ENCODE measurements at places on chromosomes 12 and 14. TPM values are rescaled to one million over a fixed set of nuclear protein-coding genes. Genes with fewer than 3 reads are reported as not detected.
A peak's percentile ranks its signal among the peaks of the same experiment; 100 is the strongest.

Gene BCL11B
- total RNA-seq = not detected

- H3K36me3 ChIP-seq = no peaks in the 10 kb centered on the region
- H3K4me1 ChIP-seq = no peaks in the 10 kb centered on the region
- H3K27me3 ChIP-seq = no peaks in the 10 kb centered on the region
- H3K27ac ChIP-seq = no peak overlapping the region
- no peak for DNase-seq
- H3K4me3 ChIP-seq = no peak overlapping the region
Observed at GRCh38 chr14:61444215-61444768, 122.9 kb downstream of the PRKCH start.

DNA sequence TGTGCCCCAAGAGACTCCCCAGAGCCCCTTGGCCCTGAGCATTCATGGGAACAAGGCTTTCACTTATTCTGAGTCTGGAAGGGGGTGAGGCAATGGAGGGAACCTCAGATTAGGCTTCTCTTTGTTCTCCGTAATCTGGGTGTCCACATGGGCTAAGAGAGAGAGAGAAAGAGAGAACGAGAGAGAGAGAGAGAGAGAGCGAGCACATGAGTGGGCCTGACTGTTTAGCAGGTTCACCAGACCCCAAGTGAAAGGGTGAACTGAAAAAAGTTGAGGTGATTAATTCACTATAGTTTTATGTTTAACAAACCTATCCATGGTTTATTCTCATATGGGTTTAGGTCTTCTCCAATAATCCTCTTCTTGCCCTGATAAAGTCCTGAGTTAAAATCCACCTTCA lies 183.4 kb upstream of the VASH1 start:
- H3K27me3 ChIP-seq = no peaks in the 10 kb centered on the region
- H3K4me3 ChIP-seq = no peak overlapping the region
- H3K4me1 ChIP-seq = no peaks in the 10 kb centered on the region
- no peak for DNase-seq
- H3K27ac ChIP-seq = no peak overlapping the region
- no peaks in the 10 kb centered on the region for H3K36me3 ChIP-seq

Gene DHRS2
- total RNA-seq = not detected

GRCh38 chr12:8734873-8735381 lies 37.1 kb downstream of the RIMKLB start:
- no peaks in the 10 kb centered on the region for H3K4me1 ChIP-seq
- H3K27me3 ChIP-seq = no peaks in the 10 kb centered on the region
- DNase-seq = no peak

DNA sequence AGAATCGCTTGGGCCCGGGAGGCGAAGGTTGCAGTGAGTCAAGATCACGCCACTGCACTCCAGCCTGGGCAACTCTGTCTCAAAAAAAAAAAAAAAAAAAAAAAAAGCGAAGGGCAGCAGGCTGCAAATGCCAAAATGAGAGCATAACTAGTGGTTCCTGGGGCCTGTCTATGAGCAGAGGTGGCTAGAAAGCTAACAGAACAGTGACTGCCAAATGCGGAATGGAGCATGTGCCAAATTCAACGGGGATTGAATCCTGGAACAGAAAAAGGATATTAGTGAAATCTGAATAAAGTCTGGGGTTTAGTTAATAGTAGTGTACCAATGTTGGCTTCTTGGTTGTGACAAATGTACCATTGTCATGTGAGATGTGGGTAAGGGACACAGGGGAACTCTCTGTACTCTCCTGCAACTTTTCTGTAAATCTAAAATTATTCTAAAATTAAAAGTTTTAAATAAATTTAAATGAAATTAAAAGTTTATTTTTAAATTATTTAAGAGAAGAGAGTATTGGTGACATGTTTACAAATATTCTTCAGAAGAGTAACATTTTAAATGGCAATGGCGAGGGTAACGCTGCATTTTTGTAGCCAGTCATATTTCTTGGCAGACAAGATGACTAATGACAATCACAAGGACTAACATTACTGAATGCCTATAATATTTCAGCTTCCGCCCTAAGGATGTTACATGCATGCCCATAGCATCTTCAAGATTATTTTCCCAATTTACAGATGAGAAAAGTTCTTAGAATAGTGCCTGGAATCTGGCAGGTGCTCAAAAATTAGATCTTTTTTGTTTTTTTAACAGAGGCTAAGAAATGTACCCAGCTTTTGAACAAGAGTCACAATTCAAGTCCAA lies 28.9 kb upstream of the NUDT4 start:
- H3K27ac ChIP-seq = no peak overlapping the region
- H3K4me3 ChIP-seq = no peak overlapping the region
- no peaks in the 10 kb centered on the region for H3K4me1 ChIP-seq
- H3K36me3 ChIP-seq = no peaks in the 10 kb centered on the region
- no peak for DNase-seq

DNA sequence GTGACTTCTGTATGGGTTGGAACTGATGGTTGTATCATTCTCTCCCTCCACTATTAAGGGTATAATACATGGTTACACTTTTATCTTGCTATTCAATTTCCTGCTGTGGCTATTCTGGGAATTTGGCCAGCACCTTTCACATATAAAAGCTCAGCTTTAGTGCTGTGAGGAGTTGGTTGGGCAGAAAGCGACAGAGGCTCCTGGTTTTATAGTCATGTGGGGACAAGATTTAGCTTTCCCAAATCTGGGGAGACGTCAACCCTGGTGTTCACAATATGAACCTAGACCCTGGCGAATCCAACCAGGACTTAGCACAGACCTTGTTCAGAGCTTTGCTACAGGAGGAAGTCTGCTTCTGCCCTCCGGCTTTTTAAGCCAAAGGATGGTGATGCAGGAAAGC lies 36.5 kb downstream of the FOS start:
- no peaks in the 10 kb centered on the region for H3K27me3 ChIP-seq
- peak overlapping the region; percentile 14 for H3K27ac ChIP-seq
- H3K36me3 ChIP-seq = no peaks in the 10 kb centered on the region

Gene SLC8A3
- 1.0 TPM for total RNA-seq

DNA sequence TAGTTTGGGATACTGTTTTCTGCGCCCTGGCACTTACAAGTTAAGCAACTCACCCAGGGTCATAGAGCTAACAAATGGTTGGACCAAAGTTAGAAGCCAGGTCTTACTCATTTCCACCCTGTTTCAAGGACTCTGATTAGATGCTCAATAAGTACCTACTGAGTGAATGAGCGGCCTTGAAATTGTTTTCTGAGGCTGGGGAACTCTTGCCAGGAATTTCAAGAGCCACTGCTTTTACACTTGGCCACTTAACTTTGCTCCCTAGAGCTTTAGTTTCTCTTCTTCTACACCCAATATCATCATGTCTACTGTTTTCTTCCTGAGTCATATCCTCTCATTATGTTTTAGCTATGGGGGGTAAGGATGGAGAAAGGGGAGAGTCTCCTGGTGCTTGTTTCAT lies 431.6 kb downstream of the ZFP36L1 start:
- H3K36me3 ChIP-seq = no peaks in the 10 kb centered on the region
- DNase-seq = no peak

- H3K4me3 ChIP-seq = no peak overlapping the region
- no peaks in the 10 kb centered on the region for H3K27me3 ChIP-seq
- DNase-seq = no peak
Observed at GRCh38 chr12:96948782-96949181, 41.7 kb downstream of the NEDD1 start.

- no peak for DNase-seq
- no peaks in the 10 kb centered on the region for H3K36me3 ChIP-seq
- no peaks in the 10 kb centered on the region for H3K4me1 ChIP-seq
- no peaks in the 10 kb centered on the region for H3K27me3 ChIP-seq
Observed at GRCh38 chr14:96316087-96316486, 47.1 kb downstream of the ATG2B start.

GRCh38 chr12:132105467-132105866 lies 38.7 kb downstream of the DDX51 start:
- no peaks in the 10 kb centered on the region for H3K27me3 ChIP-seq
- no peak overlapping the region for H3K27ac ChIP-seq
- no peaks in the 10 kb centered on the region for H3K36me3 ChIP-seq
- H3K4me3 ChIP-seq = no peak overlapping the region
- DNase-seq = no peak

Gene RNASE7
- not detected for total RNA-seq

- H3K27ac ChIP-seq = no peak overlapping the region
- no peaks in the 10 kb centered on the region for H3K36me3 ChIP-seq
- H3K27me3 ChIP-seq = no peaks in the 10 kb centered on the region
- H3K4me1 ChIP-seq = no peaks in the 10 kb centered on the region
Observed at GRCh38 chr14:23539248-23540140, 12.1 kb downstream of the ZFHX2 start.

Gene C1R
- 289 TPM for total RNA-seq

DNA sequence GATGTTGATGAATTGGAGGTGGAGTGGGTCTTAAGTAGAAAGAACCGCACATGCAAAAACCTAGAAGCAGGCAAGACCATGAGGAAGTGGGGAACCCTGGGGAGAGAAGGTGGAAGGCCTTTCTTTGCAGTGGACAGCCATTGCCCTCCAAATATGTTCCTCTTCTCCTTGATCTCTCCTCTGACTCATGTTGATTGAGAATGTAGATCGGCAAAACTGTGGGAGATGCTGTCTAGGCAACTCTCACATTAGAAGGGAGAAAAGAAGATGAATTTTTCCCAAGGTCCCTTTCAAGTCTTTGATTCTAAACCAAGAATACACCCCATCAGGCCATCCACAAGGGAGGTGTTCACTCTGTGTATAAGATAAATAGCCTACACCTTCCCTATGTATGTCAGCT lies 257.5 kb downstream of the MSRB3 start:
- peaks cover 6% of the 10 kb centered on the region for H3K4me1 ChIP-seq
- H3K4me3 ChIP-seq = no peak overlapping the region
- H3K36me3 ChIP-seq = no peaks in the 10 kb centered on the region
- no peak overlapping the region for H3K27ac ChIP-seq

Gene CD9
- 233 TPM for total RNA-seq

GRCh38 chr12:69996722-69997121 lies 171.7 kb downstream of the MYRFL start:
- H3K36me3 ChIP-seq = no peaks in the 10 kb centered on the region
- H3K4me1 ChIP-seq = no peaks in the 10 kb centered on the region
- no peak for DNase-seq
- H3K27me3 ChIP-seq = no peaks in the 10 kb centered on the region
- no peak overlapping the region for H3K27ac ChIP-seq
- H3K4me3 ChIP-seq = no peak overlapping the region

Gene ATP5F1B
- total RNA-seq = 278 TPM

Gene CD4
- 12.4 TPM for total RNA-seq

Gene TAS2R50
- total RNA-seq = not detected

GRCh38 chr12:120142231-120142877 lies 25.8 kb upstream of the RAB35 start:
- no peak overlapping the region for H3K4me3 ChIP-seq
- no peaks in the 10 kb centered on the region for H3K27me3 ChIP-seq
- H3K36me3 ChIP-seq = no peaks in the 10 kb centered on the region
- no peak for DNase-seq
- H3K4me1 ChIP-seq = no peaks in the 10 kb centered on the region

DNA sequence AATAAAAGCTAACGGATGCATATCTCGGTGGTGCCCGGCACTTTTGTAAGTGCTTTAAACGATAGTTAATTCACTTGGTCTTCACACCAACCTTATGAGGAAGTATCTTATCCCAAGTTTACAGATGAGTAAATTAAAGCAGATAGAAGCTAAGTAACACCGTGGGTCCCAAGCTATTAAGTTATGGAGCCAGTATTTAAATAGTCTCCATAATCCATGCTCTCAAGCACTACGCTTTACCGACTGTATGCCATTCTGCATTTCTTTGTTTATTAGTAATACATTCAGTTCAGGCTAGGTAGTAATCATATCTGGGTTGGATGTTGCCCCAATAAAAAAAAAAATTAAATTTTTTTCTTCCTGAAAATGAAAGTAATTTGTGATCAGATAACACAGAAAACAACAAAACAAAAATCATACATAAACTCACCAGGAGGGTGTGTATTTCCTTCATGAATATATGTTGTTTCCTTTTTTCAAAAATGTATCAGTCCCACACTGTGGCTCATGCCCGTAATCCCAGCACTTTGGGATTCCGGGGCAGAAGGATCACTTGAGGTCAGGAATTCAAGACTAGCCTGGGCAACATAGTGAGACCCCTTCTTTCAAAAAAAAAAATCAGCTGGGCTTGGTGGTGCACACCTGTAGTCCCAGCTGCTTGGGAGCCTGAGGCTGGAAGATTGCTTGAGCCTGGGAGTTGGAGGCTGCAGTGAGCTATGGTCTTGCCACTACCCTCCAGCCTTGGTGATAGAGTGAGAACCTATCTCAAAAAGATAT lies 1.4 kb upstream of the M6PR start:
- peak overlapping the region; percentile 91 for H3K4me3 ChIP-seq
- no peak for DNase-seq
- no peaks in the 10 kb centered on the region for H3K36me3 ChIP-seq
- no peaks in the 10 kb centered on the region for H3K27me3 ChIP-seq
- H3K4me1 ChIP-seq = peaks cover 10% of the 10 kb centered on the region

GRCh38 chr12:96399120-96399918 lies 920 bp downstream of the CDK17 start:
- H3K27me3 ChIP-seq = no peaks in the 10 kb centered on the region
- H3K4me1 ChIP-seq = no peaks in the 10 kb centered on the region
- DNase-seq = peak; percentile 80
- peak overlapping the region; percentile 76 for H3K4me3 ChIP-seq

- H3K4me3 ChIP-seq = no peak overlapping the region
- H3K27me3 ChIP-seq = no peaks in the 10 kb centered on the region
- DNase-seq = no peak
Observed at GRCh38 chr14:64303471-64303917, 9.3 kb upstream of the ESR2 start.

DNA sequence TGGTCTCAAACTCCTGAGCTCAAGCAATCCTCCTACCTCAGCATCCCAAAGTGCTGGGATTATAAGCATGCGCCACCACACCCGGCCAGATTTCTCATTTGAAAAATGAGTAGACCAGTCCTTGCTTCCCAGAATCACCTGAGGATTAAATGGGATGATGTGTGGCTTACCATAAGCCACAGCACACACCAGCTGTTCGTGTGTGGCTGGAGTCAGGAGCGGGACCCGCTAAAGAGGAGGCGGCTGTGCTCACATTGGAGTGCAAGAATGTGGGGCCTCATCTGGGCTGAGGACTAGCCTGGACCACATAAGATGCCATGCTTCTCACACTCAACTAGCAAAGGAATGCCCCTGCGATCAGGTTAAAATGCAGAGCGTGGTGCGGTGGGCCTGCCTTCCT lies 6.7 kb upstream of the ALDH2 start:
- H3K27me3 ChIP-seq = no peaks in the 10 kb centered on the region
- H3K36me3 ChIP-seq = no peaks in the 10 kb centered on the region
- DNase-seq = no peak
- no peaks in the 10 kb centered on the region for H3K4me1 ChIP-seq
- no peak overlapping the region for H3K4me3 ChIP-seq

DNA sequence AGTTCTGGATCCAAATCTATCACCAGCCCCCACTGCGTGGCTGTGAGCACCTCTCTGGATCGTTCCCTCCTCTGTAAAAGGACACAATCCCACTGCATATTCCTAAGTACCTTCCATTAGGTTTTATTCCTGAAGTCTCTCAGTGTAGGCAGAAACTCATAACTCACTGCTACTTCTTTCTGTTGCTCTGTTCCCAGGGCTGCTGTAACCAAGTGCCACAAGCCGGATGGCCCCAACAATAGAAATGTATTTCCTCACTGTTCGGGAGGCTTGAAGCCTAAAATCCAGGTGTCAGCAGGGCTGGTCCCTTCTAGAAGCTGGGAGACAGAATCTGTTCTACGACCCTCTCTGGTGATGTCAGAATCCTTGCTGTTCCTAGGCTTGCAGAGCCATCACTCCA lies 24.9 kb downstream of the FOXN3 start:
- H3K4me1 ChIP-seq = no peaks in the 10 kb centered on the region
- DNase-seq = no peak
- no peak overlapping the region for H3K4me3 ChIP-seq
- no peak overlapping the region for H3K27ac ChIP-seq

Gene CABP1
- 2.1 TPM for total RNA-seq
